ENCODE measurements at places on chromosomes 16 and 17.

- DNase-seq = no peak
These were observed 7.3 kb upstream of the RAB40B start for GRCh38 chr17:82705756-82706155.

- no peak for DNase-seq
These were observed 34.4 kb downstream of the GDPD1 start for GRCh38 chr17:59254742-59255141.

DNA sequence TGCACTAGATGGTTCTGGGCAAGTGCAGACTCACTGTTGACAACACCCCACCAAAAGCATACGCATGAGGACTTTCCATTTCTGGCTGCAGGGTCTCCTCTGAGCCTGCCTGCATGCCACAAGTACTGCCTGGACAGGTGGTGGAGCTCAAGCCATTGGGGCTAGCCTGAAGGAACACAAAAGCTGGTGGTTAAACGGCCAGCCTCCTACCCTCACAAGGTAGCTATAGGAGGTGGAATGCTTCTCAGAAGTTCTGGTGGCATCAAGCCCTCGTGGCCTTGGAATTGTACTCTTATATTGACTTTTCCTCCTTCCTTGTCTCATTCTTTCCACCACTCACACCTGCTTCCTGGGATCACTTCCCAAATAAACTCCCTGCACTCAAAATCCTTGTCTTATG lies 56.6 kb upstream of the BCAR1 start:
- no peak for DNase-seq

DNA sequence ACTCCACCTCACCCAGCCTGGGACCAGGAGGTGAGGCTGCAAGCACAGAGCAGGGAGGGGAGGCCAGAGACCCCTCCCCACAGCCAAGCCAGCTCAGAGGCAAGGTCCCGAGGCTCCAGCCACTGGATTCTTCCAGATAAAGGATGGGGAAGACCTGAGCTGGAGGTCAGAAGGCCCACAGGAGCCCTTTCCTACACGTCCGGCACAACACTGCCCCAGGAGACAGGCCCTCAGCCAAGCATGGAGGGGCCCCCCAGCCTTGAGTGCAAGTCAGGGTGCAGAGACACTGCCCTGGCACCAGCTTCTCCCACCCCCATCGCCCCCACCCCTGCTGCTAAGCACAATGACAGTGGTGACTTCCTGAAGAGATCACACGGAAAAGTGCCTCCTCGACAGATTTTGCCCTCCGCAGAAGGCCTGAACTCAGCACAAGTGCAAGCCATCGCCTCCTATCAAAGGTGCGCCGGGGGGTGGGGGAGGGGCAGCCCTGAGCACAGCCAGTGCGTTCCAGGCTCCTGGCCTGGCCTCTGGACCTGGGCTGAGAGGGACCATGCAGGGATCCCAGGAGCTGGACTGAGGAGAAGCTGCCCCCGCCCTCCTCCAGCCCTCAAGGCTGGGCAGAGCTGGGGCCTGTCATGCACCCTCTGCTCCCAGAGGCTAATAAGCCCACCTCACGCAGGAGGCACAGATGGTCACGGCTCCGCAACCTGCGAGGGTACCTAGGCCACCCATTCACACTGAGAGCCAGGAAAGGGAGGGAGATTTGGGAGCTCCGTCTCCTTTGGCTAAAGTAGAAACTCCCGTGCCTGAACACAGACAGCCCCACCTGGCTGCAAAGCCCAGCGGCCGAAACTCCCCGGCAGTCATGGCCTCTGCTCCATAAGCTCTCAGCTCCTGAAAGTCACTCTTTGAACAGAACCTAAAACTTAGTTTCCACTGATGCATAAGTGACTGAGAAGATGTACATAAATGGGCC lies 2.7 kb downstream of the MAFG start:
- DNase-seq = no peak

DNA sequence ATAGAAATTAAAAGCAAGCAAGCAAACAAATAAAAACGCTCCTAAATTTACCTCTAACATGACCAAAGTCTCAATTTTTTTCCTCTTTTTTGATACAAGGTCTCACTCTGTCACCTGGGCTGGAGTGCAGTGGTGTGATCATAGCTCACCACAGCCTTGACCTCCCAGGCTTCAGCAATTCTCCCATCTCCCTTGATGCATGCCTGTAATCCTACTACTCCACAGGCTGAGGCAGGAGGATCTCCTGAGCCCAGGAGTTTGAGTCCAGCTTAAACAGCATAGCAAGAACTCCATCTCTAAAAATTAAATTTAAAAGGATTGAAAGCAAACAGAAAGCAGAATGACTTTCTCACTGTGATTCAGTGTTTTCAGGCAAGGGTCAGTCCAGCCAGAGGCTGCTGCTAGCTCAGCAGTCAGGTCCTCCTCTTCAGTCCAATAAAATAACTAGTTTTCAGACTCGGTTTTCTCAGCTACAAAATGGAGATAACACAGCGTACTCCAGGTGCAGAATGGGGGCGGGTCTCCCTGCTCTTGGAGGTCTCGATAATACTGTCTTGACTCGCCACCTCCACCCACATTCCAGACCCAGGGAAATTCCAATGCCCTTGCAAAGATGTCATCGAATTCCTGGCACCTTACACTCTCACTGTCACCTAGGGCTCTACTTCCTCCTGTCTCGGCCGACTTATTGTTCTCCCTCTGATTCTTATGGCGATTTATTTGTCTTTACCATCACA lies 20.7 kb upstream of the MRTFB start:
- no peak for DNase-seq

DNA sequence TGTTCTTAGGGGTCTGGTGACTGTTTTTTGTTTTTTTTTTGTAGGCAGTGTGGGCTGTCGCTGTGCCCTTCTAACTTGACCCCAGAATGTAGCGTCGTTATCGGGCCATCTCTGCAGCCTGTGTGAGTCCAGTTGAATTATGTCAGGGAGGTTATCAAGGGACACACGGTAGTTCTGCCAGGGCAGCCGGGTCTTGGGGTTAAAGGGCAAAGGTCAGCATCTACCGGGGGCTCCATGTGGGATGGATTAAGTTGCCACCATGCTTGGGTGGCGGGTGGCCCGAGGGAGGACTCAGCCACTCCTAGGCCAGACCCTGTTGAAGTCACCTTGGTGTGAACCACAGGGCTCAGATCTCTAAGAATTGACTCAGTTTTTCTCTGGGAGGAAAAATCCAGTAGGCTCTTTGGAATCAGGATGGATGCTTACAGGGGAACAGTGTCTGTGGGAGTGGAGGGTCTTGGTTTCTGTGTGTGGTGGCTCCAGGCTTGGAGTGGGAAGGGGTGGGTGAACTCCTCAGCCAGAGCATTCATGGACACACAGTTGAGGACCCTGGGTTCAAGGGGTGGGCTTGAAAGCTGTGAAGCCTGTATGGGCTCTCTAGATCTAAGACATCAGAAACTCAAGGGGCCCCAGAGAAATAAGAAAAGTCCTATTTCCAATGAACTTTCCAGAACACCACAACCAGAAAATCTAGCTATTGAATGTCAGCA lies 191.7 kb downstream of the IRF8 start:
- no peak for DNase-seq

DNA sequence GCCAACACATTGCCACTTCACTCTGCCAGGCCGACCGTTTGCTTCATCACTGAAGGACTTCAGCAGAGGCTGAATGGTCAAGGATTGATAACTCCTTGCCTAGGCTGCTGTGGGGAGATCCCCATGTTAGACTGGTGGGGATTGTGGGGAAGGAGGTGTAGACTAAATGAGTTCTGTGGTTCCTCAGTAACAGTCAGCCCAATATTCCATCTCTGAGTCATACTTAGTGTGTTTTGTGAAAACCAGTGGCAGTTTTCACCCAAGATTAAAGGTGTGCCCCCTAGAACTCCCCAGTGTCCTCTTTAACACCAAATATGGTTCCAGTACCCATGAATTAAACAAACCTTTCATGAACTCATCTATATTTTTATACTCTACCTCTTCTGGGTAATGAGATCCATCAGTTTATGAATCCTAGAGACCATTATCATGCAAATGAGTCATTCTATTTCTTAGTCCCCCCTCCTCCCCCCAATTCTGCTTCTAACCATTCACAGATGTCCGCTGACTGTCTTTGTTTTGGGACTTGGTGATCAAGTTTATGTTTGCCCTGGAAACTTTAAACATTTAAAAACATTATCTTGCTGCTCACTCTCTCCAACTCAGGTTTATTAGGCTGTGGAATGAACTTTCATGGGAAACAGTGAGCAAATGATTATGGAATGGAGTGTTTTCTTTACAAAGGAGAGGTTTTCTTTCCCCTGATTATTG lies 66.8 kb upstream of the GAS7 start:
- no peak for DNase-seq

DNA sequence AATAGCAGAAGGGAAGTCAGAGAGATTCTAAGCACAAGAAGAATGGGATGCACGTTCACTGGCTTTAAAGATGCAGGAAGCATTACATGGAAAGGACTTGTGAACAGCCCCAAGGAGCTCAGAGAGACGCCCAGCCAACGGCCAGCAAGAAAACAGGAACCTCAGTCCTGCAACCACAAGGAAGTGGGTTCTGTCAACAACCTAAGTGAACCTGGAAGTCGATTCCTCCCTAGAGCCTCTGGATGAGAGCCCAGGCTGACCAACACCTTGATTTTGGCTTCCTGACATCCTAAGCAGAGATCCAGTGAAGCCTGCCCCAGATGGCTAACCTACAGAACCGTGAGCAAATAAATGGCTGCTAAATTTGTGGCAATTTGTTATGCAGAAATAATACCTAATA lies 24.5 kb downstream of the GPR142 start:
- DNase-seq = no peak

DNA sequence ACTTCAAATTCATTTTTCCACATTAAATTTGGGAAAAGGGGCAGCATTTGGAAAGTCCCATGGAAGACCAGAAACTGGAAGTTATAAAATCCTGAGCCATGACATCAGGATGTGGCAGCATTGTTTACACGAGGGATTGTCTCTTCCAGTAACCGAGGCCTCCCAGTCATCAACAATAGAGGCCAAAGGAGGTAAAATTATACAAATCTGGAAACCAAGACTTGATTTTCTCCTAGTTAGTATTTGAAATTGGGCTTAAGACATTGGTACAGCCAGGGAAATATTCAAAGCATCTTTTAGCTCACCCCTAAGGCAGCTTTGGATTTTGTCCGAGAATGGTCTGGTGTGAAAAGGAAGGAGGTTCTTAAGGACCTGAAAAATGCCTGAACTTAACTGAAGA lies 251.6 kb upstream of the FOXF1 start:
- no peak for DNase-seq

- DNase-seq = no peak
These were observed 10.9 kb downstream of the STH start for GRCh38 chr17:46009681-46010596.

DNA sequence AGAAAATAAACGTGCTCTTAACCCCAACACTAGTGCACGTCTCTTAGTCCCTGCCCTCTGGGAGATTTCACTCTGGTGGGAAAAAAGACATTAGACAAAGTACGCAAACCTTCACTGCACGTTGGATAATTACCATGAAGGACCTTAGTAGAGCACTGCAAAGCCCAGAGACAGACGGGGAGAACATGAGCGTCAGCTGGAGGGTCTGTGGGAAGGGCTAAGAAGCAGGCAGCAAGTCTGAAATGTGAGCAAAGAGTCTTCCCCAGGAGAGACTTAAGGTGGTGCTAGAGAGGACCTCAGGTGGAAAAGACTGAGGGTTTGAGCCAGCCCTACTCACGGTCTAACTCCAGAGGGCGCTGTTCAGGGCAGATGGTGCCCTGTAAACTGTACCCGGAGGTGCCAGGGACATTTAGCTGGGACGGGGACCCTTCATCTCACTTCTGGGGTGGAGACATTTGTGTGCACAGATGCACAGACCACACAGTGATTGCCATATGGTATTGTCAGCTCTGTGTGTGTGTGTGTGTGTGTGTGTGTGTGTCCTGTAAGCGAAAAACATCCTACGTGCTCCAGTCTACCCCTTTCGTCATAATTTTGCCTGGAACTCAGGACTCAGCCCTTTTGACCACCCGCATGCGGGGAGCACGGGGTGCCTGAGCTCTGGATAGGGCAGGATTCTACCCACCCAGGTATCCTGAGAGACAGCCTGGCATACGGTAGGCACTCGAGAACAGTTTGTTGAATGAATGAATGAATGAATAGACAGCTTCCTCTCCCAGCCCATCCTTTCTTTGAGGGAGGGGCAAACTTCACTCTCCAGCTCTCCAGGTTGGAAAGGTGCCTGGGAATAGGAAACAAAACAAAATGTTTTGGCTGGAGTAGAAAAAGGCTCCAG lies 10.1 kb upstream of the STAC2 start:
- DNase-seq = peak; percentile 49

DNA sequence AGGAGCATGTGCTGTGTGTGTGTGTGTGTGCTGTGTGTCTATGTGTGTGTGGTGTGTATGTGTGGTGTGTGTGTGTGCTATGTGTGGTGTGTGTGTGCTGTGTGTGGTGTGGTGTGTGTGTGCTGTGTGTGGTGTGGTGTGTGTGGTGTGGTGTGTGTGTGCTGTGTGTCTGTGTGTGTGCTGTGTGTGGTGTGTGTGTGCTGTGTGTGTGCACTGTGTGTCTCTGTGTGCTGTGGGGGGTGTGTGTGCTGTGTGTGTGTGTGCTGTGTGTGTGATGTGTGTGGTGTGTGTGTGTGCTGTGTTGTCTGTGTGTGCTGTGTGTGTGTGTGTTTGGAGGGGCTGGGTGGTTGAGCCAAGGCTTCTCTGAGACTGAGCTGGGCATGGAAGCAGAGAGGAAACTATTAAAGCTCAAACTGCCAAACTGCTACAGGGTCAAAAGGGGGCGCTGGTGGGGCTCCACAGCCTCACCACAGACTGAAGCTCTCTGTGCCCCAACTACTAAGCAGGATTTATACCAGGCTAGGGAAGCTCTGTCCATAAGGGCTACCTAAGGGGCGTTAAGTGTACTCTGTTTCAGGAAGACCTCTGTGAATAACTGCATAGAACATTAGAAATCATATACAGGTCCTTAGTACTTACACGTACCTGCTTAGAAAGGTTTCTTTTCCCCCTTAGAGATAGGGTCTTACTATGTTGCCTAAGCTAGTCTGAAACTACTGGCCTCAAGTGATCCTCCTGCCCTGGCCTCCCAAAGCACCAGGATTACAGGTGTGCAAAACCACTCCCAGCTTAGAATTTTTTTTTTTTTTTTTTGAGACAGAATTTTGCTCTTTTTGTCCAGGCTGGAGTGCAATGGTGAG lies 27.8 kb upstream of the GHDC start:
- peak; percentile 73 for DNase-seq

DNA sequence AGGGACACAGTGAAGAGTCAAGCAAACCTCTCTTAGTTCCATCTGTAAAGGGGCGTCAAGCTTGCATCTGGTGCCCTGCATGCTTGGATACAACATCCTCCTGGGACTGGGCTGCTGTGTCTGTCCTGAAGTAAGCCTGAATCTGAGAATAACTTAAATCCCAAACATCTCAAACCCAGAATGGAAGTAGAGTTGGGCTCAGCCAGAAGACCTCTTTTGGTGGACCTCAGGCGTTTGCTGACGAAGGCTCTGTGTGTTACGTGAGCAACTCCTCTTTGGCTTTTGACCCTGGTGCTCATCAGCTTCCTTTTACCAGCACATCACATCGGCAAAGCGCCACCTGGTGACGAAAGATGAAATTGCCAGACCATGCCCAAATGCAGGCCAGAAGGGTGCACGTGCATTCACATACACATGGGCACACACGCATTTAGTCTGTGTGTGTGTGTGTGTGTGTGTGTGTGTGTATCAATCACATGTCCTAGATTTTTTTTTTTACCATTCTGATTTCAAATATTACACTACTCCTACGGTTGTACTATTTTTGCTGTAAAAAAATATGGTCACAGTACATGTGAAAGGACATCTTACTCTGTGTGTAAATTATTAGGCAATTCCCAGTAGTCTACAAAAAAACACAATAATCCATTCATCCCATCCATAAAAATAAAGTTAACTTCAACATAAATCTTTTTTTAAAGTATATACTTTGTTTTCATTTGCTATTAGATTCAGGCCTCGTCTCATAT lies 41.1 kb upstream of the FOXJ1 start:
- DNase-seq = peak; percentile 91
